Stimulated activated CD4-positive, alpha-beta T cell treated with anti-CD3 and anti-CD28 coated beads, Interleukin-2, amount 100 ng/mL, for 24 hours (primary cell): ENCODE measurements at places on chromosomes 12 and 14.

DNA sequence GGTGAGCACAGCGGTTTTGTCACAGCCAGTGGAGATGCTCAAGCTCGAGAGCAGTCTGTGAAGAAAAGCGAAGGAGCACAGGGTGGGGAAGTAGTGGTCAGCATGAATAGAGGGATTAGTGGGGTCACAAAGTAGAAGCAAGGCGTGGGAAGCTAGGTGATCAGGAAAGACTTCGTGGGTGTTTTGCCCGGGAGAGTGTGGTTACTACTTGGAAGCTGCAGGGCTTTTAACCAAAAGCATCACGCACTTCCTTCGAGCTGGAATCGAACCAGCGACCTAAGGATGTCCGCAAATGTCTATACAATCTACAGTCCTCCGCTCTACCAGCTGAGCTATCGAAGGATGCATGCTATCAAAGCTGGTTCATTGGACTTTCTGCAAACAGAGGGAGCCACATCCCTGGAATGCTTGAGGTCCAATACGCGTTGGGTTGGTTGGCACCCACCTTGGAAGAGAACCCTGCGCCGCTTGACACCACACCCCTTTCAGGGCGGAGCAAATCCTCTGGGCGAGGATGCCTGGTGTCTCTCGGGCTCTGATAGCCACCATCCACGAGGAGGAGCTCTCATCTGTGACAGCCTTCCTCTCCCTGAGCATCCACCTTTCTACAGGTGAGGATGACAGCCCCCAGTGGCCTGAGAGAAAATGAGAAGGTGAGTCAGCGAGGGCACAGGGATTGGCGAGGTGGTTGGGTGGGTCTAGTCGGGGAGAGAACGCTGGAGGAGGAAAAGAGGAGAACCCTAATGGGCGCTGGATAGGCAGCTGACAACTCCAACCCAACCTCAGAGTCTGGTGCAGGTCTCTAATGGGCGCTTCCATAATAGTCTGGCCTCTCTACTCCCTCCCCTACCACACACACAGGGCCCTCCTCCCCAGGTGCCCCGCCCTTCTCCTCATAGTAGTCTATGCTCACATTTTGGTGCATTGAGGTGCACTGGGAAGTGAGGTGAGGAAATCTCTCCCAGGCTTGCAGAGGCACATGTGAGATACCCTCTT, 16.0 kb upstream of the OR6S1 start:
- DNase-seq, result peak; percentile 35

DNA sequence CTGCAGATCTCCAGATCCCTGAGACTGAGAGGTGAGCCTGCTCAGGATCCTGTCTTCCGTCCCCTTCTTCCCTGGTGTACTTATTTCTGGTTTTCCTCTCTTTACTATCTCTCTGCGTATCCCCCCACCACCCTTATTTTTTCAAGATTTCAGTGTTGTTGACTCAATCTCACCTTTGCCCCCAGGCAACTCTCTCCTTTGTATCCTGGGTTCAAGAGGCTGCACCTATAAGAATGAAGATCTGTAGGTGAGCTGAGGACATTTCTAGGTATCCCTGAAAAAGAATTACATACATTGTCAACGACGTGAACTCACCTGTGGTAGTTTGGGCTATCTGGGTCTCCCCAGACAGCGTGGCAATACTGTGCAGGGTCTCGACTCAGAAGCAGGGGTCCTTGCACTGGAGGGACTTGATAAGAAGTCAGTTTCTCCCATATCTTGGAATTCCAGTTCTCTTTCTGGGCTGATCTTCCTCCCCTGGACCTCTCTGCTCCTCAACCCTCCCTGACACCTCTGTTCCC, 659 bp downstream of the CIROP start:
- DNase-seq, result no peak

GRCh38 chr12:68178774-68179439, 19.4 kb upstream of the IFNG start:
- DNase-seq, result no peak

GRCh38 chr14:74240794-74241651, 1.8 kb downstream of the VSX2 start:
- DNase-seq, result peak; percentile 24

DNA sequence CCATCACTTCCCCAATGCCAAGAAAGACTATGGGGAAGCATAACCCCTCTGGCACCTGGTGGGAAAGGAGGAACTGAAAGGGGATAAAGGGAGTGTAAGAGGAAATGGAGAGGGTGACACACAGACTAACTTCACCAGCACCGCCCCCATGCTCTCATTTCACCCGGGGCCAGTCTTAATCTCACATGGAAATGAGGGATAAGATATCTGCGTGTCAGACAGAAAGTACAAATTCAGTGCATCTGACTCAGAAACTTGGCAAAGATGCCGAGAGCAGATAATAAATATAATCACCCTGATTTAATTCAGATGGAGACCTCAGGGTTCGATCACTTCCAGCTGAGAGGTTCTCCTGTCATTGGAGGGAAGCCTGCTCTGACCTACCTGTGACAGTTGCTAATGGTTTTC, 191.6 kb downstream of the DUSP6 start:
- DNase-seq, result peak; percentile 60

GRCh38 chr12:49261721-49262120, 3.2 kb upstream of the TUBA1C start:
- no peak for DNase-seq

- no peak for DNase-seq
These were observed 39.0 kb upstream of the TC2N start for GRCh38 chr14:91906374-91906773.
